ENCODE measurements at places on chromosomes 5 and 9. TPM values are rescaled to one million over a fixed set of nuclear protein-coding genes. Genes with fewer than 3 reads are reported as not detected.

GRCh38 chr9:72038408-72038807, 22.0 kb downstream of the C9orf57 start:
- DNase-seq: no peak

DNA sequence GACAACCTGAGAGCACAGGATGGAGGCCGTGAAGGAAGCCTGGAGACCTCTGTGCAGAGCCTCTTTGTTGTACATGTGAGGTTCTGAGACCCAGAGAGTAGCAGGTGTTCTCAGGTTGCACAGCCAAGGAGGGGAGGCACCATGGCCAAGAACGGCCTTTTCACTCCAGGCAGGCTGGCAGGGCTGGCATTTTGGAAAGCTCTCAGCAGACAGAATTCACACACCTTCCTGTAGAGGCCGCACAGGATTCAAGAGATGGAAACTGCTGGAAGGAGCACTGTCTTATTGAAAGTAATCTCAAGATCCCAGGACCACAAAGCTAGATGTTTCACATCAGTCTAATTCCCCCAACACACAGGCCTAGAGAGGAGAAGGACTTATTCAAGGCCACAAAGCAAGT, 52.8 kb upstream of the XPA start:
- no peak for DNase-seq

- DNase-seq: no peak
These were observed 65.4 kb upstream of the DMRT1 start for GRCh38 chr9:776086-776485.

DNA sequence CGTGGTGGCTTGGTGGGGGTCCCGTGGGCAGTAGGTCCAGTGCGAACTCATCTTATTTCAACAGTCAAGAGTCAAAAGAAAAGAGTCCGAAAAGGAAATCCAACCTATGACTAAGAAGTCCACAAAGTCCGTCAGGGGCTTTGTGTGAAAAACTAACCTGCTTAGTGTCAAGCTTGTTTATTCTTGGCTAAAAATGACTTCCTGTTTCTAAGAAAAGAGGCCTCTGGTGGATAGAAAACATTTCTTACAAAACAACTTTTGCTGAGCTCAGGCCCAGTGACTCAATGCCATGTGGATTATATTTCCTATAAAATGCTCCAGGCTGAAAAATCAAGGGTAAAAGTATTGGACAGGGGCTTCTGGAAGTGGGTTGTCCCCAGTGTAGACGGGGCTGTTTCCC, 105.9 kb downstream of the GADD45G start:
- no peak for DNase-seq

The NTRK2 gene
- total RNA-seq: 12.6 TPM

The TSLP gene
- 0.28 TPM for total RNA-seq

The FLT4 gene
- 10.8 TPM for total RNA-seq

The MCIDAS gene
- total RNA-seq: not detected

Measured in thoracic aorta (tissue), 2 donors.